ENCODE measurements at places on chromosomes 11 and 22.
A peak's percentile ranks its signal among the peaks of the same experiment; 100 is the strongest.

DNA sequence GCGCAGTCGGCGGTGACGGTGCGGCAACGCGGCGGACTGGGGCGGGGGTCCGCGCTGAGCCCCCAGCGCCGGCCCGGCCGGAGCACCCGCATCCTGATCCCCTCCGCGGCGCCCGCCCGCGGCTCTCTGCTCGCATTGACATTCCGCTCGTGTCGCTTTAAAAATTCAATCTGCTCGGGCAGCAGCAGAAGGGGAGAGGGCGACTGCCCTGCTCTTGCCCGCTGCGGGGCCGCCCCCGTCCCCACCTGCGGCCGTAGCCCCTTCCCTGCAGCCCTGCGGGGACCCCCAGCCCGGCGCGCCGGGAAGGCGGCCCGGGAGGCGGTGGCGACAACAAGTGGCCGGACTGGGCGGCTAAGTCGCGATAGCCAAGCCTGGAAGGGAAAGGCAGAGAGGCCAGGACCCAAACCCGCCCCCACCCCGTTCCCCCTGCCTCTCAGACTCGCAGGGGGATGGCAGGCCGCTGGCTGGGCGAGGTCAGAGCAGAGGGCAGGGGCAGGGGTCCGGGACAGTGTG, 1.1 kb downstream of the CABP7 start:
- DNase-seq: no peak

- DNase-seq: no peak
Measured at GRCh38 chr11:16880184-16880801, 133.9 kb downstream of the PLEKHA7 start.

DNA sequence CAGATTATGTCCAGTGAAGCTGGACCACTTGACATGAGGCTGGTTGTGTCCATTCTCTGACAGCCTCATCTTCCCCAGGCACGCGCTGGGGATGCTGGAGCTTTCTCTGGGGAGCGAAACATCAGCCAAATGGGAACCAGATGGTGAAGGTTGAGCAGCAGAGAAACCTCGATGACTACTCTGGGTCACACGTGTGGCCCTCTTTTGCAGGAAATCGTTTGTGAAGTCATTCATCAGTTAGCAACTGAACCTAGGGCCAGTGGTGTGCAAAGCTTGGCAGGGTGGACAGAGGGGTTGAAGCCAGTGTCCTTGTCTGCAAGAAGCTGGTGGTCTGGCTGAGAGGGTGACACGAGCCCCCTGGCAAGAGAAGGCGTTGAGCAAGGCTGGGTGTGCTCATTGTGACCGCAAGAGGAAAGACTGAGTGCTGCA, 109.8 kb downstream of the ZBTB16 start:
- DNase-seq: no peak

GRCh38 chr11:68066742-68067141, 27.9 kb downstream of the TCIRG1 start:
- DNase-seq: no peak

- DNase-seq: no peak
Measured at GRCh38 chr22:26939466-26939865, 282.1 kb downstream of the MIAT start.

- DNase-seq: no peak
Measured at GRCh38 chr11:66343176-66343575, 1.7 kb downstream of the BRMS1 start.

DNA sequence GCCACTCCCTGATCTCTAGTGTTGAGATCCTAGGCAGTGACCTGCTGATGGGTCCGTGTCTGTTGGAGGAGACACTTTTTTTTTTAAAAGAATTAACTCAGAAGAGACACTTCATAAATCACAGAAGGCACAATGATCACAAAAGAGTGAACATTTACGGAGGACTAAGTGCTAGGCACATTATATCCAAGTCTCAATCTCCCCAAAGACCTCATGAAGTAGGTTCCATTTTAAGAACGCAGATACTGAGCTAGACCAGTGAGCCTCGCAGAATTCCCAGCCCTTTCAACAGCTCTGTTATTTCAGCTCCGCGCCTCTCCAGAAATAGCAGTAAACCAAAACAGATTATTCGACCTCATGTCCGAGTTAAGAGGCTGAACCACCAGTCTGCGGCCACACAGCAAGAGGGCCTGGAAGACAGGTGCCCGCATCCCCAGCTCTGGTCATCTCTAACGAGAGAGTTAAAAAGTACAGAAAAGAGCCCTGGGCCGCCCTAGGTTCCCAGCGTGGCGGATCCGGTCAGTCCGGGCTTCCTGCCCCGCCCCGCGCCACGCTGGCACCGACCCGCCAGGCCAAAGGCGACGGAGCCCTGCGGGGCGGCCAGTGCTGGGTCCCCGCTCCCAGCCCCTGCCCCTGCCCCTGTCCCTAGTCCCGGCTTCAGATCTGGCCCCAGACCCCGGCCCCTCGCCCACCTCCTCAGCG, 612 bp downstream of the XBP1 start:
- peak; percentile 63 for DNase-seq

DNA sequence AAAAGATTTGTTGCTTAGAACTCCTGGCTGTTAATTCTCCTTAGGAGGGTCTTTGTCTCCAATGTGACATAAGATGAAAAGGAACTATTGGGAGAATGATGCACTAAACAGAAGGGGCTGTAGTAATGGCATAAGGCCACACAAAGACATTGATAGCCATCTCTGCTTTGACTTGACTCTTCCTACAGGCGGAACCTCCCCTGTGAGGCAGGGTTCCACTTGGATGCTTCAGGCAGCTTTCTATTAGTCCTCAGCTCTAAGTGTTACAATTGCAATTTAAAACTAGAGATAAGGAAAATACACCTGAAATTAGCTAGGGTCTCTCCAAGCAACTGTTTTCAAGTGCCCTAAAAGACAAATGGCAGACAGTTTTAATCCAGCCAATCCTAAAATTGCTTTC, 391.6 kb upstream of the CCDC90B start:
- DNase-seq: no peak

GRCh38 chr11:13778345-13778744, 109.9 kb downstream of the FAR1 start:
- DNase-seq: no peak

- DNase-seq: no peak
Measured at GRCh38 chr11:126002181-126002580, 56.3 kb downstream of the VSIG10L2 start.

- DNase-seq: no peak
Measured at GRCh38 chr22:28220626-28221363, 301.7 kb upstream of the PITPNB start.

GRCh38 chr11:46914910-46915309, 3.4 kb downstream of the LRP4 start:
- no peak for DNase-seq

DNA sequence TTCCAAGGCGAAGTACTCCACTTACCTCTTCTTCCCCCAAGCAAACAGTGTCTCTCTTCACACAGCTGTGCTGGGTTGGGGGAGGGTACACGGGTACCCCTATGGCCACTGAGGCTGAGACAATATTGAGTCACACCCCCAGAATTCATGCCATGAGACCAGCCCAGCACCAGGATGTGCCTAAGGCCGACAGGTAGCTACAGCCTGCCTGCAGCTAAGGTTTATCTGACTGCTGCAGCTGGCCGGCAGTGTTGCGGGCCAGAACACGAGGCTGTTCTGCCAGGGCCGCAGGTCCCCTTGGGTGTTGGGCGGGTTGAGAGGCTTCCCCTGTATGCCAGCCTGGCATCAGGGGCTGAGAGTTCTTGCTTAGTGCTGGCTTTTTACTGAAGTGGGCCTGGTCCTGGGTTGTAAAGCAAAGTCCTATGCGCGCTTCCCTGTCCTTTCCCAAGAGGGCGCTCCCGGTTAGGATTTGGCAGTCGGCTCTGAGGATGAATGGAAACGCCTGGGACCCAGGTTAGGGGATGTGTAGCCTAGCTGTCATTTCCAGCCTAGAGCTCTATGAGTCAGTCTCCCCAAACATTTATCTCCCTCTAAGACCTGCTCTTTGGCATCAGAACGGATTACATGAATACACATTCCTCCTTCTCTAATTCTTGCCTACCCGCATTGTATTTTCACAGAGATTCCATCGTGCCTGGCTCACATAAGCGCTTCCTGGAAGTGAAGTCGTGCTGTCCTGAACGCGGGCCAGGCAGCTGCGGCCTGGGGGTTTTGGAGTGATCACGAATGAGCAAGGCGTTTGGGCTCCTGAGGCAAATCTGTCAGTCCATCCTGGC, 7.1 kb downstream of the USP18 start:
- DNase-seq: peak; percentile 54

DNA sequence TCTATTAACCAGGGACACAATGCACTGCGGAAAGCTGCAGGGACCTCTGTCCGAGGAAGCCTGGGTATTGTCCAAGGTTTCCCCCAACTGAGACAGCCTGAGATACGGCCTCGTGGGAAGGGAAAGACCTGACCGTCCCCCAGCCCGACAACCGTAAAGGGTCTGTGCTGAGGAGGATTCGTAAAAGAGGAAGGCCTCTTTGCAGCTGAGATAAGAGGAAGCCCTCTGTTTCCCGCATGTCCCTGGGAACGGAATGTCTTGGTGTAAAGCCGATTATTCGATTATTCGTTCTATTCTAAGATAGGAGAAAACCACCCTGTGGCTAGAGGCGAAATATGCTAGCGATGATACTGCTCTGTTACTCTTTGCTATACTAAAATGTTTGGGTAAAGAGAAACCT, 5.2 kb downstream of the BET1L start:
- no peak for DNase-seq

GRCh38 chr22:45413368-45414211, at the start of the genes RIBC2 and SMC1B:
Gene RIBC2 (plus strand): TSS chr22:45413693. CDS start chr22:45413887, 194 bp downstream.
Gene SMC1B (minus strand): TSS chr22:45413599. CDS start chr22:45413567, 32 bp downstream.
- peak; percentile 89 for DNase-seq

- no peak for DNase-seq
Measured at GRCh38 chr11:92681586-92681985, 287.9 kb upstream of the MTNR1B start.

GRCh38 chr22:46103181-46103580, 47.1 kb upstream of the PPARA start:
- DNase-seq: no peak

DNA sequence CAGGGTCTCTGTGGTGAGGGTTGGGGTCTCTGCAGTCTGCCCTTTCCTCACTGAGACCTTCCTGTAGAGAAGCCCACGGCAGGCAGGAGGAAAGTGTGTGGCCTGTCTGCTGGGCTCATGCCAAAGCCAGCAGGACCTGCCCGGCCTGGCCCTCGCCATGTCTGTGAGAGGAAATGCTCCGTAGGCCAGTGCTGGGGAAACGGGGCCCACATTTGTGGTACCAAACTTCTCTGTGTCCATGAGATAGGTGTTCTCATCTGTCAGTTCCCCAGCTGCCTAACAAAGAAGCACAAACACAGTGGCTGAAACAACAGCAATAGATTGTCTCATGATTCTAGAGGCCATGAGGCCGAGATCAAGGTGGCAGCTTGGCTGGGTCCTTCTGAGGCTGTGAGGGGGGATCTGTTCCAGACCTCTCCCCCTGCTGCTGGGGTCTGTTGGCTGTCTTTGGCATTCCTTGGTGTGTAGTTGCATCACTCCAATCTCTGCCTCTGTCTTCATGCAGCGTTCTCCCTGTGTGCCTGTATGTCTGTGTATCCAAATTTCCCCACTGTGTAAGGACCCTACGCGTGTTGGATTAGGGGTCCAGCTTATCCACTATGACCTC, 772.5 kb downstream of the TBC1D22A start:
- DNase-seq: no peak

- no peak for DNase-seq
Measured at GRCh38 chr11:102453302-102453695, 734 bp upstream of the TMEM123 start.

GRCh38 chr22:28015676-28016601, 96.9 kb upstream of the PITPNB start:
- DNase-seq: no peak

- DNase-seq: peak; percentile 53
Measured at GRCh38 chr11:102451681-102452460, 694 bp downstream of the TMEM123 start.

DNA sequence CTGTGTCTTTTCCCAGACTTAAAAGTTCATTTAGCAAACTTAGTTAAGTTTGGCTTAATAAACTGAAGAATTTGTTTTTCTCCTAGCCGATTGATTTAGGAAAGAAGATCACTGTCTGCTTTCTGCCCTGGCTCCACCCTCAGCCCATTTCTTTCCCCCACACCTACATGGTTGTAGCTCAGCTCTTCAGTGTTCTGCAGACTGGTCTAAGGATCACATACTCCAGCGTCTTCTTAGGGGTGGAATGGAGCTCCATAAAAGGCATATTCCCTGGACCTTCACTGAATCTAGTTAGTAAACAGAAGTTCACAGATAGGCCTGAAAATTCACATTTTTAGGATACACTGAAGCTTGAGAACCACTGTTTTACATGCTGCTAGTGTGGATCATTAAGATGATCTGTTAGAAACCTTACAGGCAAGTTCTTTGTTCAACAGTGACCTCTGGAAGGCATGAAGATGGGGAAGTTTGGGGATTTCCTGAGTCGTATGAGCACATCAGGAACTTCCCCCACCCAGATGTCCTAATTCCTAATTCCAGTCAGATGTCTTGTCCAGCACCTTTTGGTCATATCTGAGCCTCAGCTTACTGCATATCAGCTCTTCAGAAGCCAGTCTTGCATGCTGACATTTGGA, 16.8 kb downstream of the PIWIL4 start:
- DNase-seq: no peak

GRCh38 chr22:35344956-35345690, 35.8 kb upstream of the HMOX1 start:
- no peak for DNase-seq

DNA sequence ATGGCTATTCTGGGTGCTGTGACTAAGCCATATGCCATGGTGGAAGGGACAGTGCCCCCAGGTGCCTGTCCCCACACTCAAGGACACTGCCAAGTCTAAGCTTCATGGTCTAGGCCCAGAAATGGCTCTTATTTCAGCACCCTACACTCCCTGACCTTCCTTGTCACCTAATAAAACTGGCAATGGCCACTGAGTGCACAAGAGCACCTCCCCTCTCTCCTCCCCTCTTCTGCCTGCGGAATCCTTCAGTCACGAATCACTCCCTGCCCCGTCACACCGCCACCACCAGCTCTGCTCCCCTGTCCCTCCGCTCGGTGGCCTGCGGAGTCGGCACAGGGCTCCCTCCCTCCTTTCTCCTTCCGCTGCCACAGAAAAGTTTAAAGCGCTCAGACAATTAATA, 19.0 kb upstream of the LMO1 start:
- no peak for DNase-seq

DNA sequence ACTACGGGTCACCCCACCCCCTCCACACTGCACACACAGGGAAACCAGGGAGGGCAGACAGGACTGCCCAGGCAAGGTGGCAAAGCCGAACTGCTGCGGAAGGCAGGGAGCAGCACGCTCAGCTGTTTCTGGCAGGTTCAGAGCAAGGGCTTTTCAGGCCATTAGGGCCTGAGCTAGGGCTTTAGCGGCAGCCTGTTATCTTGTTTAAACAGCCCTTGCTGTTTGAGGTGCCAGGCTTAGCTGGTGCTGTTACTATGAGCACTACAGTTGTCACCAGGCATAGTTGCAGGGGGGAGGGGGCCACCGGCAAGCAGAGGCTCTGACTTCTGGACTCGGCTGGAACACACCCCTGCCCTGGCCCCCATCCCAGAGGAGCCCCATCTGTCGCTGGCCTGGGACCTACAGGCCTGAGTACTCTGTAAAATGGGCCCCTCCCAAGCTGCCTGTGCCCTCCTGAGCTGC, 34.9 kb downstream of the RSPH14 start:
- DNase-seq: peak; percentile 19

Measured in mucosa of gallbladder (tissue), 1 donor.